ENCODE measurements at places on chromosomes 12 and 14. TPM values are rescaled to one million over a fixed set of nuclear protein-coding genes. Genes with fewer than 3 reads are reported as not detected.

- DNase-seq = no peak
Measured at GRCh38 chr12:50425589-50426258, 25.0 kb downstream of the LARP4 start.

DNA sequence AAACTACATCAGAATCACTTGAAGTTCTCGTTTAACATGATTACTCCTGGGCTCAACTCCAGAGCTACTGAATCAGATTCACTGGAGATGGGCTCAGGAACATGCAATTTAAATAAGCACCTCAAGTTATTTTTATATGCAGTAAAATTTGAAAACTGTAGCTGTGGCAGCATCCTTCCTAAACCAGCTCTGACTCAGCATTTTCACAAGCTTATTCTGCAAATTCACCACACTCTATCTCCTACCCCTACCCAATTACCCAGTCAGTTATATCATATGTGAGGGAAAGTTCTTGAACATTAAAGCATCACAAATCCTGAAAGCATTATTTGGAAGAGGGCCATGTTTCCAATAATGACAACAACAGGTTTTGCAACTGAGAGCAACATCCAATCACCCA lies 24.2 kb upstream of the LRRC9 start:
- no peak for DNase-seq

Gene FAM181A
- total RNA-seq = 3.2 TPM

GRCh38 chr12:126201981-126202537 lies 1136.8 kb downstream of the AACS start:
- no peak for DNase-seq

GRCh38 chr12:104758771-104759170 lies 199.3 kb downstream of the SLC41A2 start:
- DNase-seq = no peak

DNA sequence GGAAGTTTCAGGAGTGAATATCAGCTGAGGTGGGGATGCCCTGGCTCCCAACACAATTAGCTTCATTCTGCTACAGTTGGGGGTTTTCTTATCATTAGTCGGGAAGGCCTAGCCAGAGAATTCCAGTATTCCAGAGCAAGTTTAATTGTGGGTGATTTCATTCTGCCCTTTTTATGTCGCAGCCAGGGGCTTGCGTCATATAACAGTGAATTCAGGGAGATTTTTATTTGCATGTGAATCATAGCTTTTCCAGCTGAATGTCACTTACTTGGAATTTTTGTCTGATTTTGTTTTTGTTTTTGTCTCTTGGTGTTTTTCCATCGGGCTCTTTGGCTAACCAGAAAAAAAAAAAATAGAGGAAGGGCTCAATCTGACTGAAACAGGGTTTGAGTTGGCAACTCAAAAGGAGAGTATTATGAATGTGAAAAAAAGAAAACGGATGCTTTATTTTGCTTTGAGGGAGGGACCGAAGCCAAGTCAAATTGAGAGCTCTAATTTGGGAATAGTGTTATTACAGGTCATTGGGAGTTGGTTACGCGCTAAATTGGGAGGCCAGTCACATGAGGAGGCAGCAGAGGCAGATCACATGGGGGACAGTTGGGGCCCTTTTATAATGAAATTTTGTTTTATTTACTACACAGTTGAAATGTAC lies 119.4 kb downstream of the SAMD4A start:
- DNase-seq = peak; percentile 61

DNA sequence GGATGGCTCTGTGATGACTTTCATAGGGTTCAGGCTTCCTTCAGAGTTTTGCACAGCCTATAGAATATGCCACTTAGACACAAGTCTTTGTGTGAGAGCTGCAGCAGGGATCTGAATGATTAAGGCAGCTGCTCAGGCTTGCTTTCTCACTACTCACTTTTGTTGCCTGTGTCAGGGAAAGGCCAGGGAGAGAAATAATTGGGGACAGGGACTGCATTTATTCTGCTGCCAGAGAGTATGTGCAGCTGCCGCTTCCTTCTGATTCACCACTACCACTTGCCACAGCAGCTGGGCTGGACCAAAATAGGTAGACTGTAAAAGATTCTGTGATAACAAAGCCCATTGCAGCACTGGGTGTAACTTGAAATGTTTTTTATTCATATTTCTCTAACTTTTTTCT lies 49.7 kb downstream of the TRMT5 start:
- DNase-seq = no peak

GRCh38 chr14:72780751-72781150 lies 113.2 kb downstream of the DPF3 start:
- no peak for DNase-seq

DNA sequence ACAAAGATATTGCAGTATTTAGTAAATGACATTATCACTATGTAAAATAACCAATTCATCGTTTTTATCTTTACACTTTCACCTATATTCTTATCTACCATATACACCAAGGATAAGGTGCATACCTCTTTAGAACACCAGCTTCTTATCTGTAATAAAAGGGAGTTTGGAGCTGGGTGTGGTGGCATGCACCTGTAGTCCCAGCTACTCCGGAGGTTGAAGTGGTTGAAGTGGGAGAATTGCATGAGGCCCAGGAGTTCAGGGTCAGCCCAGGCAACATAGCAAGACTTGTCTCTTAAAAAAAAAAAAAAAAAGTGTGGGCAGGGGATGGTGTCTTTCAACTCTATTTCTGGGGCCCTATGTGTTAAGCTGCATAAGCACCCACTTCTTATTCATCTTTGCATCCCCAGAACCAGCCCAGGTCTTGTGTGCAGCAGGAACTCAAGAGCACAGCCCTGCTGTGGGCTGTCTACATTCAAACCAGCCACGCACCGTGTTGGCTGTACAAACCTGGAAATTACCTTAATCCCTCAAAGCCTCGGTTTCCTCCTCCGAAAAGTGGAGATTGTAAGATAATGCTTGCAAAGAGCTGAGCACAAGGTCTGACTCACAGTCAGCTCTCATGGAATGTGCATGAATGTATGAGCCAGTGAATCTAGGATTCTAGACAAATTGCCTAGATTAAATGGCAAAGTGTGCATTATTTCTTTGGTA lies 256.6 kb upstream of the FOXN3 start:
- DNase-seq = no peak

DNA sequence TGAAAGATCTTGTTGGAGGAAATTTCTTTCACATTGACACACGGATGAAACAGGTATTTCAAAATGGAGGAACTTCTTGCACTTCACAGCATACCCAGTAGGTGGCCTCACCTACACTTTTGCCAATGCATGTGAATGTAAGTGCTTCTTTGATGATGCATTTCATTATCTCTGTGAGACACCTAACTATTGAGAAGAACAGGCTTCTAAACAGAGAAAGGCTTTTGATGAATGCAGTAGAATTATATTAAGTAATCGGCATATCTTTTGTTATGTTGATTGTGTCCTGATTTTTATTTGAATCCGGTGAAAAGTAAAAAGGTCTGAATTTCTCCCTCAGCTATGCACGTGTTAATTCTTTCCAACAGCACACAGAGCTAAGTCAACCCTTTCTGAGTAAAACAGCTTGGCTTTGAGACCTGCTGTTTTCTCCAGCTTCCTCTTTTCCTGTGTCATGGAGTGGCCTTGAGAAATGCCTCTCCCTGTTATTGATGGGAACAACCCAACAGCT lies 399.0 kb downstream of the NAV3 start:
- DNase-seq = no peak

- DNase-seq = no peak
Measured at GRCh38 chr14:96037891-96038557, 1.1 kb upstream of the C14orf132 start.

GRCh38 chr12:28313631-28314030 lies 123.4 kb downstream of the CCDC91 start:
- peak; percentile 9 for DNase-seq

GRCh38 chr12:68841717-68842116 lies 33.7 kb downstream of the MDM2 start:
- no peak for DNase-seq

DNA sequence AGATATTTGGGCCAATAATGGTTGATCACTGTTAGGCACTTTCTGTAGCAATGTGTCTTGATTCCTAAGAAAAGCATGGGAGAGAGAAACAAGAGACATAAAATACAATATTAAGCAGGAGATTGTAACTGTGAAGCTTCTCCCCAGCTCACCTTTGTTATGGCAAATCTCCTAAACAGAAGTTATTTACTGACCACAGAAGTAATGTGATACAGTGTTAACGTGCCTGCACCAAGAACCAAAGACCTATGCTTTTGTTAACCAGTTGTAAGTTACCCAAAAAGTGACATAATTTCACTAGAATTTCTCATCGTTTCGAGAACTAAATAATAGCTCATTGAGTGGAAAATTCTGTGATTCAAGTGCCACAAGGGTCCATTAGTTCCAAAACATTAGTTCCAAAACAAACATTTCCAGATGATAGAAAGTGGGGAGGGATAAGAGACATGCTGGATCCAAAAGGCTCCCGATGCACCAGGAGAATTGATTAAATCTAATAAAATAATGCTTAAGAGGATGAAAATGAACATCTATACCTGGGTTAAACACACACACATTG lies 14.3 kb downstream of the RERG start:
- DNase-seq = no peak

DNA sequence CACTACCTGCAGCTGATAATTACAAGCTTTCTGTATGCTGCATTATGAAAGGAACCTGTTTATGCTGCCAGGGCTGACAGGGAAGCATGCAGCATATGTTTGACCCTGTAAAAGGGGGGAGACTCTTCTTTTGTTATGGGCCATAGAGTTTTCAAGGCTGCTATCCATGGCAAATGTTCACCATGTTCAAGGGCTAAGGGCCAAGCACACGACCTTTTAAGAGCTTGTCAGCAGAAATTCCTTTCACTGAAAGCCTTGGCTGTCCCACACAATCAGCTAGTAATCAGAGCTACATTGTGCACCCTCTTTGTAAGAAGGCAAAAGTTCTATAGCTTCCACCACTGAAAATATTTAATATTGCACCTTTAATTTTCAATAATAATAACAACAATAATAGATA lies 74.2 kb upstream of the MBIP start:
- no peak for DNase-seq

DNA sequence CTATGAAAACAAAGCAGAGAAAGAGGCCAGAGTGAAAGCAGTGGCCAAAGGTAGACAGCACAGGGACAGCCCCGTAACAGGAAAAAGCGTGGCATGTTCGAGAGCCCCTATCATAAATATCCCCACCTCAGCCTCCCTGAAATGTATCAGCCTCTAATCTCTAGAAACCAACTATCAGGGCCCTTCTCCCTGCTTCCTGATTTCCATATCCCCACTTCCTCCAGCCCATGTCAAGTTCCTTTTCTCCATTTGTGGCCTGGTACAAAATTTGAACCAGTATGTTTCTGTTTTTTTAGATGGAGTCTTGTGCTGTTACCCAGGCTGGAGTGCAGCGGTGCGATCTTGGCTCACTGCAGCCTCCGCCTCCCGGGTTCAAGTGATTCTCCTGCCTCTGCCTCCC lies 16.9 kb downstream of the DEPDC4 start:
- no peak for DNase-seq

DNA sequence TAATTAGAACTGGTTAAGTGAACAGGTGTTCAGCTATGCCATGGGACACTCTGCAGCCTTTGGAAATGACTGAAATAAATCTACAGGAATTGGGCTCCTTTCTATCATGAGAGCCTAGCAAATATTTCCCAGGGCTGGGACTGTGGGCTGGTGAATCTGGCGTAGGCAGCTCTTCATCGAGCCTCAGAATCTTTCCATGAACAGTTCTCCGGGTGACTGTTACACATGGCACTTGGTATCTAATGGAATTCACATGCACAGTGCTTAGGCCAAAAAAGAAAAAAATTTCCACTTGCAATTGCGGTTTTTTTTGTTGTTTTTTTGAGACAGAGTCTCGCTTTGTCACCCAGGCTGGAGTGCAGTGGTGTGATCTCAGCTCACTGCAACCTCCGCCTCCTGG lies 32.1 kb downstream of the PRKAB1 start:
- DNase-seq = no peak

Gene CLEC6A
- 0.31 TPM for total RNA-seq

Gene GRIP1
- 1.3 TPM for total RNA-seq

DNA sequence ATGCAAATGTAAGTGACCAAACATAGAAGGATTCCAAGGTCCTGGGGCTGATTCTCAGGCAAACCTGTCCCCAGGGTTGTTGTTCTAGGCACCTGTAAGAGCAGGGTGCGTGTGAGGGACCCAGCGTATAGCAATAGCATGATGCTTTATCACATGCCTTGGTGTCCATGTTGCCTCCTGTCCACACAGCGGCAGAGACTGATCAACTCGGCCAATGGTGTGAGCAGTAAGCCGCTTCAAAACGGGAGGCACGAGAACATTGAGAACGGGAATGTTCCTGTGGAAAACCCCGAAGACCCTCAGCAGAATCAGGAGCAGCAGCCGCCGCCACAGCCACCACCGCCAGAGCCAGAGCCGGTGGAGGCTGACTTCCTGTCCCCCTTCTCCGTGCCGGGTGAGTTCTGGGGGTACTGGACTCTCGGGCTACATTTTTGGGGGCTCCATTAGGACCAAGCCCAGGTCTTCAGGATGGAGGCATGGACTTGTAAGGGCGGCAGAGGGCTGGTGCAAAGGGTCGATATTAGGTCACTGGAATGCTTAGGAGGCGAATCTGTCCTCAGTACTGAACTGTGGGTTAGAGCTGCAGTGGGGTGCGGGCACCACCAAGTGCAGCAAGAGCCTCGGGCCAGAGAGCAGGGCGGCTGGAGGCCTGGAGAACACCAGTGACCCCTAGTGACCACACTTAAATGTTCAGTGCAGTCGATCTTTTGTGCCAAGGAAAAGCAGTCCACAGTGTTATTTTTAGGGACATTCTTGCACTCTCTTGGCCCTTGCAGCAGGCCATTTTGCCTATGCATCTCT lies 57.2 kb upstream of the RIN3 start:
- peak; percentile 75 for DNase-seq

DNA sequence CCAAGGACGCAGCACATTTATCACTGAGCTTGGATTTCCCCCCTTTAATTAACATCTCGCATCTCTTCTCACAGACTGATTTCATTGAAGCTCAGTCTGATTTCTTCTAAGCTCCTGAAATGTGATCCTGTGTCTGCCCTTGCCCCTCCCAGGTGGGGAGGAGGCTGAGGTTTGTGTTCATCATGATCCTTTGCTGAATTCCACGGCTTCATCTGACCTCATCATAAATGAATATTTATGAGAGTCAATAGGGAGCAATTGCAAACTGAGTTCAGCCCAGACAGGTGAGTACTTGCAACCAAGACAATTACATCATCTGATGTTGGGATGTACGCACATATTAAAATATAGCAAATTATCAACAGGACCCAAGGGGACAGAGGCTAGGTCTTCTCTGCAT lies 72.4 kb downstream of the MAP1LC3B2 start:
- no peak for DNase-seq

- DNase-seq = no peak
Measured at GRCh38 chr12:33609910-33610309, 170.3 kb upstream of the SYT10 start.

DNA sequence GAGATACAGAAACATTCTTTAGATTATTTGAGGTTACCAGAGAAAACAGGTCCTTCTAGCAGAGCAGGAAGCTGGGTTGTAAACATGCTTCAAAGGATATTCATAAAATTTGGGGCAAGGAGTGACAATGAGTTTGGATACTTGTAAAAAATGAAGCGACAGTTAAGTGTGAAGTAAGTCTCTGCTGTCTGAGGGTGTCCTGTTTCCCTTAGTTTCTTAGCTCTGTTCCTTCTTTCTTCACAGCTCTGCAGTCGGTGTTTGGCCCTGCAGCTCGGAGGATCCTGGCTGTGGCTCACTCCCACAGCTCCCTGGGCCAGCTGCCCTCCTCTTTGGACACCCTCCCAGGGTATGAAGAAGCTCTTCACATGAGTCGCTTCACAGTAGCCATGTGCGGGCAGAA lies 10.8 kb downstream of the TMEM52B start:
- no peak for DNase-seq
